ENCODE measurements at places on chromosomes 2 and 18.

- no peak for DNase-seq
Observed at GRCh38 chr18:8767340-8767739, 62.0 kb downstream of the MTCL1 start.

DNA sequence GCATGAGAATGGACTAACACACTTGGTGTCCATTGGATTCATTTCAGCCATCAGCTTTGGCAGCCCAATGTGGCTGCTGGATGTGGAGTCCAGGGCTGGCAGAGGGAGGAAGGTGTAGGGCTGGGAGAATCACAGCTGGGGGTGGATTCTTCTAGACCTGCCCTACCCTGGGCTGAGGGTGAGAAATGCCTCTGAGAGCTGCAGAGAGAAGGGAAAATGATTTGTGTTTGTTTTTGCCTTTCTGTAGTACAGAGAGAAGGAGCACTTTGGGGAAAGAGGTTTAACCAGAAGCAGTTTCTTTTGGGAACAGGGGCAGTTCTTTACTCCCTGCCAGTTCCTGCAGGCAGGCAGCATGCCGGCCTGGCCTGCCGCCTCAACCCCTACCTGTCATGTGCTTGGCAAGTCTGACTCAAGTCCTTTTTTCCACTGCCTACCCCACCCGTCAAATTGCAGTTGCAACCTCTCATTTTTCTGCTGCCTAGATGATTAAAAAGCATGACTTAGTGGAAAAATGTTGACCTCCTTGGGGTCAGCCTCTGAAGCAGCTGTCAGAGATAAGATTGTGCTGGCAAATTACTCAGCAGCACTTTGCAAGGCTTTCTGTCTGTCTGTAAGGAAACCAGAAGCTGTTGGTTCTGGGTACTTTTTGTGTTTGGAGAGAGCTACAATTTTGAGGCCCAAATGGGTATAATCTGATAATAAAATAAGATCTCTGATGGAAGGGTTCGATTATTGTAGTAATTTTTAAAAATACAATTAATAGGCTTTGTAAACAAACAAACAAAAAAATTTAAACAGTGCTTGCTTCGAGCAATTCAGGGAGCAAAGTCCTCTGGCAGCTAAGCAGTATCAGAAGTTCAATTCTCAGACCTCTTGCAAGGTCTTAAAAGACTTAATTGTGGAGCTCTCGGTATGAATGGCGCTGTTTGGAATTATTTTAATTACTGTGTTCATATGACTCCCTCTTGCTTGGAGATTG is 21.7 kb downstream of the LBH start:
- DNase-seq: peak; percentile 53

DNA sequence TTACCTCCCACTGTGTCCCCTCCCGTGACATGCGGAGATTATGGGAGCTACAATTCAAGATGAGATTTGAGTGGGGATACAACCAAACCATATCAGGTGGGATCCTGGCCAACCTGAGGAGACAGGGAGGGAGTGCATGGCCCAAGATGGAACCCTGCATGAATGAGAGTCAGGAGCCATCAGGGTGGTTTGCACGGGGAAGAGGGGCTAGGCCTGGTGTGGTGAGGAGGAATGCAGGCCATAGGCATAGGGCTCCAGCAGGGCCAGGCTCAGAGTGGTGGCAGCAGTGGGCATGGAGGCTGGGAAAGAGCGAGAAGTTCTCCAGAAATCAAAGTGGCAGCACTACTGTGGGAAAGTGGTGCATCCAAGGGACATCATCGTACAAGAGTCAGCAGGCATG is 74.0 kb upstream of the BCL2L11 start:
- DNase-seq: no peak

DNA sequence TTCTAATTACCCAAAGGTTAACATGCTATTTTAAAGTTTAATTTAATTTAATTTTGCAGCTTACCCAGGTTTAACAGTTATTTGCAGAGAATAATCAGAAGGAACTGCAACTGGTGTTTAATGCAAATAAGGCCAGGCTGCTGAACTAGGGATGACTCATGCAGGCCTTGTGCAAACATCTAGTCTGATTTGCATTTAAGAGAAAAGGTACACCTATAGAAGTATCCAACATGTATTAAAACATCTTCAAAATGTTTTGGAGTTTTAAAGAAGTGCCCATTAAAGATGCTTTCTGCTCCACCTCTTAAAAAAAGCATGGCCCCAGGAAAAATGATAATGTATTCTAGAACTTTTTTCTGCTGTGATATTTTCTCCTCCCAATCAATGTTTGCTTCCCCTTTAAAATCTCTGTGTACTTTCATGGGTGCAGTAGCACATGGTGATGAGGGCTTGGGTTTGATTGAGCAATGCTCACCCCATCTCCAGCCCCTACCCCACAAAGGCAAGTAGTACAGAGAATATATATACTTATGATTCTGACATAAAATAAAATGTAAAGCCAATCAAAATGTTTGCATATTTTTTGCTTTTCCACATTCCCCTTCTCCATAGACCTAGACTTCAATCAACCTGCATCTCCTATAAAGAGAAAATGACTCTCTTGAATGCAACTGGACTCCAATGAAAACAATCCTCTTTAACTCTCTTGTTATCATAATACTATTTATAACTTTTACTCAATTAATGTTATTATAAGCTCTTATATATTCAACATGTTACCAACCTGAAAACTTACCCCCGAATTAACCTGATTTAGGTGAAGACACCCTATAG is 54.1 kb downstream of the ATP8B1 start:
- no peak for DNase-seq

- DNase-seq: peak; percentile 36
Observed at GRCh38 chr2:190979906-190980629, 33.9 kb downstream of the STAT1 start.

- DNase-seq: no peak
Observed at GRCh38 chr2:40364151-40364874, 87.6 kb downstream of the SLC8A1 start.

DNA sequence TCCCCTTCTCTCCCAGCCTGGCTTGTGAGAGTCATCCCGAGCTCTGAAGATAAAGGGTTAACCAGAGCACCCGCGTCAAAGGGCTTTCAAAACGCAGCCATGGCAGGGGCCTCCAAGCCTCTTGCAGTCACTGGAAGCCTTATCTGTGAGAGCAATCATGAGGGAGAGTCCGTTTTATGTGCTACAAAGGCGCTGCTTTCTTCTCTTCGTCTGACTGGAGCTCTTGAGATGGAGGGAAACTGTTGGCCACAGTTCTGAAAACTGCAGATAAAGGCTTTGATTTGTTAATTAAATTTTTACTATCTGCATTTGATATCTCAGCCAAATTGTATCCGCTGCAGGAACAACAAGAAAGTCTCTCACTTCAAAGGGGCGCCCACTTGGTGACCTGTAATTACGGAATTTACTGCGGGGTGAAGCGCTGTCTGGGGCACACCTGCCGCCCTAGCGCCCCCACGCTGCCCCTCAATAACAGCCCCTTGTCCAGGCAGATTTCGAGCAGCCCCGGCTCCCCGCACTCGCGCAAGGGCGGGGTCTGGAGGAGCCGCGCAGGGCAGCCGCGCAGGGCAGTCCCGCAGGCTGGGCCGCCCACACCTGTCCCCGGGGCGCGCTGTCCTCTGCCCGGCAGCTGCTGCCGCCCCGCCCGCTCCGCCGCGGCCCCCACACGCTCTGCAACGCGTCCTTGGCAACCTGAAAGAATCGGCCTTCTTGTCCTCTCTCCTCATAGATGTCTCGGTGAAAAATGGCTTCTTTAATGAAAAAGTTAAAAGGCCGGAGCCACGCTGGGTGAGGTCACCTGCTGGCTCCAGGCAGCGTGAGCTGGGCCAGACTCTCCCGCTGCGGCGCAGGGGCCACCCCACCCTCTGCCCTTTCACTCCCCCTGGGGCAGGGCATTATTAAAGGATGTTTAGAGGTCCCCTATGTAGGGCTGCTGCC is 217.9 kb downstream of the VAPA start:
- no peak for DNase-seq

- no peak for DNase-seq
Observed at GRCh38 chr2:80454628-80455027, 150.1 kb upstream of the LRRTM1 start.
